ENCODE measurements at places on chromosomes 1 and 21.

DNA sequence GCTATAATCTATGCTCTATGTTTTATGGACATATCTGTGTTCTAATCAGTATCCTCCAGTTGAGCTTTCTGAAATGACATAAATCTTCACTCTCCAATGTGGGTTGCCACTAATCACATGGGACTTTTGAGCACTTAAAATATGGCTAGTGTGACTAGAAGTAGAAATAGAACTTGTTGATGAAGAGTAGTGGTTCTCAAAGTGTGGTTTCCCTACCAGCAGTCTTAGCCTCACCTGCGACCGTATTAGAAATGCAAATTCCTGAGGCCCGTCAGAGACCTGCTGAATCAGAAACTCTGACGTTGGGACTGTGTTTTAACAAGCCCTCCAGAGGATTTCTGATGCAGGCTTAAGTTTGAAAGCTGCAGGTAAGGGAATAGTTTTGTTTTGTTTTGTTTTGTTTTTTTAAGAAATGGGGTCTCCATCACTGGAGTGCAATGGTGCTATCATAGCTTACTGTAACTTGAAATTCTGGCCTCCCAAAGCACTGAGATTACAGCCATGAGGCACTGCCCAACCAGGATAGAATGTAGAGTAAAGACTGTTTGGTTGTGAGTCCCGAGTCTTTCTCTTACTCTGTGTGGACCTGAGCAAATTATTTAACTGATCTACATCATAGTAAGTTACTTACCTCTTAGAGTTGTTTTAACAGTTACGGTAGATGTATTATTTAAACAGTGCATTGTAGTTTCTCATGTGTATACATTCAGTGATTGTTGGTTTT is 21.7 kb downstream of the GLRX2 start:
- DNase-seq: no peak

- no peak for DNase-seq
Observed at GRCh38 chr1:6263716-6264115, 2.8 kb upstream of the GPR153 start.

GRCh38 chr1:152167835-152168534 is 9.0 kb upstream of the RPTN start:
- DNase-seq: no peak

DNA sequence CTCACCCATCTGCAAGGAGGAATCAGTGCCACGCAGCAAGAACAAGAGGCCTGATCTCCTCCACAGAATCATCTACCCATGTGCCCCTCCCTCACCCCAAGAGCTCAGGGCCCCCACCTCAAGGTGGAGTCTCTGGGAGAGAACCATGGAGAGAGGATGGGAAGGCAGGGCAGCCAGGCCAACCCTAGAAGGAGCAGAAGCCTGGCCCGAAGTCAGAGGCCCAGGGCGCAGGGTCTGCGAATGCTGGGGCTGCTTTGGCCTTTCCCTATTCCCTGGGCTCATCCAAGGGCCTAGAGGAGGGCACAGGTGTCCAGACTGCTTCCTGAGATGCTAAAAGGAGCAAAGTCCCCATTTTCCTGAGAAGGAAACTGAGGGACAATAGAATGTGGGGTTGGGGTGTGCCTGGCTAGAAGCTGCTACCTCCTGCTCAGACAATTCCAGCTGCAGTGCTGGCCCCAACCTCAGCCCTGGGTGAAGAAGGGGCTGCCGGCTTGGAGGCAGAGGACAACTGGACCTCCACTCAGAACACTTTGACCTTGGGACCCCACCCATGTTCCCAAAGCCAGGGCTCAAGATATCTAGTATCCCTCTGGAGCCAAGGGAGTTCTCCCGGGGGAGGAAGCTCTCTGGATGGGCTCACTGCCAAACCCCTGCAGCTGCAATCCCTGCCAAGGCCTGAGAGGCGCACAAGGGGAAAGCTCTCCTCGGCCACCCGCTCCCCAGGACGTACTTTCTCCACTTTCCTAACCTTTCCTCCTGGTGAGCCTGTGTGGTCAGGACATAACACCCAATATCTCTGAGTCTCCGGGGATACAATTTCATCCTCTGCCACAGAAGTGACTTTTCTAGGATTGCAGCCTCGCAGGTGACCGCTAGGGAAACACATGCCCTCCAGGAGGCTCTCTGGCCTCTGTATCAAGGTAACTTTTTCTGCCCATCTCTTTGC is 16.6 kb upstream of the LEMD1 start:
- no peak for DNase-seq

- DNase-seq: no peak
Observed at GRCh38 chr1:160143695-160144094, 7.7 kb upstream of the ATP1A4 start.

GRCh38 chr1:231642618-231643017 is 16.0 kb downstream of the DISC1 start:
- DNase-seq: no peak

DNA sequence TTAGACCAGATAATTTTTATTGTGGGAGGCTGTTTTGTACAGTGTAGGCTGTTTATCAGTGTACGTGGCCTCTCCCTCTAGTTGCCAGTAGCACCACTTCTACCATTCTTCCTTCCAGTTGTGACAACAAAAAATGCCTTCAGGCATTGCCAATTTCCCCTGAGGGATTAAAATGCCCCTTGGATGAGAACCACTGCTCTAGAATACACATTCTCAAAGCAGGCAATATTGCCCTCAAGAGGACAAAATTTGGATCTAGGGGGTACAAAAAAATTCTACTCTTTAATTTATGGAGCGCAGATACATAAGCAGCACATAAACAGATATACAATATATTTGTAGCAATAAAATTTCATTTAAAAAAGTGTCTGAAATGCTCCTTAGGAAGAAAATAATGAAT is 674.6 kb downstream of the PTPRC start:
- DNase-seq: no peak

- no peak for DNase-seq
Observed at GRCh38 chr1:237282208-237282783, 240.3 kb downstream of the RYR2 start.

- DNase-seq: no peak
Observed at GRCh38 chr1:212225871-212226302, 59.3 kb upstream of the PPP2R5A start.

DNA sequence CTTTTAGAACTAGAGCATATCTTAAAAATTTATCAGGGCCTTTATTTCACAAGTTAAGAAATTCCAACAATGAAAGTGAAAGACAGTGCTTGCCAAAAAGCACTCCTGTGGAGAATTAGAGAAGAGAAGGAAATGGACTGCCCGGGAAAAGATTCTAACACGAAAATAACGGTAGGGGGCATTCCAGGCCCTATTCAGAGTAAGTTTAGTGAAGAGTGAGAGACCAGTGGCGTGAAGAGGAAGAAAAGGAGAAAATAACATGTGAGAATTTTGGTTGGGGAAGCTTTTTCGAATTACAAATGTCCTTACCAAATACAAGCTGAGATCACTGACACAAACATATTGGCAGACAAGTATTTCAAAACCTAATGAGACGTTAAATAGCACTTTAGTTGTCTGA is 38.4 kb upstream of the RBM34 start:
- no peak for DNase-seq

GRCh38 chr1:68157416-68157815 is 74.9 kb downstream of the WLS start:
- no peak for DNase-seq

GRCh38 chr1:228180271-228180958 is 14.8 kb downstream of the IBA57 start:
- DNase-seq: no peak

DNA sequence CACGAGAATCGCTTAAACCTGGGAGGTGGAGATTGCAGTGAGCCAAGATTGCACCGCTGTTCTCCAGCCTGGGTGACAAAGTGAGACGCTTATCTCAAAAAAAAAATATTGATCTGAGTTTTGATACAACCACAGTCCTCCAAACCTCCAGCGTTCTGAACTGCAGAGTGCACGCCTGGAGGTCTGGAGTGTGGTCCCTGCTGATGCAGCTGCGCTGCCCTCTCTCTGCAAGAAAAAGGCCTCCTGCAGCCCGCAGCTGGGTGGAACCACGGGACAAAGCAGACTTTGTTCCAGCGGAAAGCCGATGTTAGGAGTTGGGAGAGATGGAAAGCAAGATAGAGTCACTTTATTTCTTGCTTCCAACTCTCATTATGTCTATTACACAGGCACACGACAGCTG is 144.9 kb upstream of the SOD1 start:
- no peak for DNase-seq

DNA sequence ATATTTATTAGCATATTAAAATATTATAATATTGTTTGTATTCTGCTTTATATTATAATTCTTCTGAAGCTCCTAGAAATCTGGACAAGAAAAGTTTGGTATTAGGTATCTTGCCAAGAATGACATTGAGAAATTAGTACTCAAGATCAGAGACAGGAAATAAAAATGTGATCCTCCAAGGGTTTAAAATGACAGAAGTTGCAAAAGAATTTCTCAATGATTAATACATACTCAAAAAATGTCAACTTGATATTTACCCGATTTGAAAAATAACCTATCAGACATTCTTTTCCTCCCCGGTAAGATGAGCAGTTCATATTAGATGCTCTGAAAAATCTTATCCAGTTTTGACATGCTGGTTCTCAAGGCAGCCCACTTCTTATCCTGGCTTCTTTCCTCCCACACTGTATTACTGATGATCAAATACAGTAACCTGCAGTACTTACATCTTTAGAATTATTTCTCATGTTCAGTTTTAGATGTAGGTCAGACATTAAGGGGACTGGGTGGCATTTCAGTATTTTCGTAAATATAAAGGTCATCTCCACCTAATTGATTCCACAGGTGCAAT is 55.3 kb downstream of the CACHD1 start:
- DNase-seq: no peak

- DNase-seq: no peak
Observed at GRCh38 chr1:98668733-98669132, 7.2 kb downstream of the SNX7 start.

DNA sequence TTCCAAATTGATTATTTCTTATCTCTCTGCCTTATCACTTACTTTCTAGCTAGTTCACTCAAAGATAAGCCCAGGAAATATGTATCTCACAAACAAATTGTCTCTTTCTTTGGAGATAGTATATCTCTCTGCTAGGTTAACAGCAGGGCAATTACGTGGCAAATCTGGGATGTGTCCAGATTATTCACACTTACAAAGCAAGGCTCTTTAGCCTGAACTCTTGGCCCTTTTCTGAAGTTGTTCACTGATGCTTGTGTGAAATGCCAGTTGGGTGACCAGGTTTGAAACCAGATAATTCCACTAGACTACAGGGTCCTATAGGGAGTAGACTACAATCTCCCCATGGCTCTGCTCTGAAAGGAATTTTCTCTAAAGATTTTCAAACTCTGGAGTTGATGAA is 30.8 kb upstream of the FAM78B start:
- DNase-seq: no peak

DNA sequence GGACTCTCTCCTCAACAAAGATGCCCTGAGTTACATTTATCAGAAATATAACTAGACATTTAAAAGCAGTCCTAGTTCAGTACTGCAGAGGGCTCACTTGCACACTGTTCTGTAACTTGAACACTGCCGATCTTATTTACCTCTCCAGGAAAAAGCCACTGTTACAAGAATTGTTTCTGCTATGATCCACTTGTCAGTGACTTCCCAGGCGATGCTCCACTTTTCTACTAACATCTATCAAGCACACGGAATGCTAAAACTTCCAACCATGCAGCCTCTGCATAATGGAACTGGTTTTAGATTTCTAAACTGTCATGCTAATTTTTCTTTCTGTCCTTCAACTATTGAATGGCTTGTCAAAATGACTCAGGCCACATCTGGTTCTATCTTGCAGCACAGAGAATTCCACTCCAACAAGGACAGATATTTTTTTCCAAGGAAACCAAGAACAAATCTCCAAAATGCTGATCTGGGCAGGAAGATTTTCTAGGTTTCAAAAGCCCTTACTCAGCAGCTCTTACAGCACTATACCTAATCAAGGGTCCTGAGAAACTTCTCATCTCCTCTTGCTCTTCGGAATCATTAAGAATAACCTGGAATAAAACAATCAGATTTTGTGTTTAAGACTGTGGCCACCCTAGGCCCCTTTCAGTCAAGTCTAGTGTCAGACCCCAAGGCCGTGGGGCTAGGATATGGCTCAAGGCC is 9.9 kb downstream of the SEC16B start:
- DNase-seq: no peak

DNA sequence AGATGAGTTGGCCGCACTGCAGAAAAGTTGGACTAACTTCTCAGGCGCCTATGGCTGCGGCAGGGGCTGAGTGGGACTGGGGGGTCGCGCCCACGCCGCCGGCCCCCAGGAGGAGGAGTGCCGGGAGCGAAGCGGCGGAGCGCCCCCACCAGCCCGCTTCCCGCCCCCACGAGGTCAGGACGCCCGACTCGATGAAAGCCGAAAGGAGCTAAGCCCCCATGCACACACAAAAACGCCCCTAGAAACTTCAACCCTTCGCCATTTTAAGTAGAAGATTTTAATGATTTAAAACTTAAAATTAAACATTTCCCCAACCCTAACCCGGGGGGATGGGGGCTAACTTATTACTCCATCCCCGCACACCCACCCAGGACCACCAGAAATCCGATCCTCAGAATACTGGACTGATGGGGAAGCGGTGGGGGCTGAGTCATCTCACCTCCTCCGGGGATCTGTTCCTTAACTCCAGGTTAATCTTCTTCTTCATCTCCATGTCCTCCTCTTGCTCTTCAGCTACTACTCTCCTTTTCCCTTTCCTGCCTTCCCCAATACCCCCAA is 539 bp downstream of the ANP32E start:
- no peak for DNase-seq

DNA sequence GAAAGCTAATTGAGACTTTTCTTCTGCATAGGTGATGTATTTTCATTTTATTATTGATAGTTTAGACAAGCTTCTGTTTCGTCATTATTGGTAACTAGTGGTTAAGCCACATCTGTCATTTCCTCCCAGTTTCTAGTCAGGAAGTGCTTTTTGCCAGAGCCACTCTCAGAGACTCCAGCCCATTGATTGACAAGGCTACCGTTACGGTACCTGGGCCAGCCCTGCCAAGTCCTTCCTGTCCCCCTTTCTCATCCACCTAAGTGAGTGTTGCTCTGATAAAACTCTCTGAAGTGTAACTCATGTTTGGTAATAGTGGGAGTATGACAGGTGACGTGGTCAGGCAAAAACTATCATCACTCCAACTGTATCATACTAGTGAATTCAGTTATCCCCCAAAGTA is 29.6 kb upstream of the AGL start:
- DNase-seq: peak; percentile 27

GRCh38 chr1:242692988-242693387 is 168.5 kb upstream of the PLD5 start:
- no peak for DNase-seq

All from GM12891 (cell line).